ENCODE measurements at places on chromosomes 4 and X. TPM values are rescaled to one million over a fixed set of nuclear protein-coding genes. Genes with fewer than 3 reads are reported as not detected.

GRCh38 chr4:4334798-4335520, 44.9 kb downstream of the ZBTB49 start:
- DNase-seq = peak; percentile 50

DNA sequence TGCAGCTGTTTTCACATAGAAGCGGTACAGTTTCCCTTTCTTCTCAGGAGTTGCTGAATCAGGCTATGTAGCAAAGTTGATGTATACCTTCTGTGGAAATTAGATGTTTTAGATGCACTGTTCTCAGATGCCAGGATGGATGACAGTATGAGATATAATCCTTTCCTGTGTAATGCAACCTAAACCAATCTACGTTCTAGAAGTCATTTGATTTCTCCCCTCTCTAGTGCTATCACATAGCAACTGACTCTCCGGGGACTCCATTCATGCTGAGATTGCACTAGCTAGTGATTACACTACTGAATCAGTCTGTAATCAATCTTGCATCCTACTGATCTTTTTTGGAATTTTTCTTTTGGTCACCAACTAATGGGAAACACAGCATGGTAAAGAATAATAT, 1881.7 kb downstream of the PCDH7 start:
- no peak for DNase-seq

The OTUD6A gene
- polyA plus RNA-seq = not detected

The POU4F2 gene
- polyA plus RNA-seq = not detected

The FHDC1 gene
- polyA plus RNA-seq = 2.1 TPM

The MAGED4B gene
- 0.22 TPM for polyA plus RNA-seq

Data from mammary epithelial cell (primary cell).